ENCODE measurements at places on chromosomes 4 and X.

GRCh38 chrX:141760761-141761160, 62.2 kb upstream of the SPANXD start:
- no peak for DNase-seq

- DNase-seq = no peak
Observed at GRCh38 chr4:84753321-84753972, 170.5 kb downstream of the CDS1 start.

DNA sequence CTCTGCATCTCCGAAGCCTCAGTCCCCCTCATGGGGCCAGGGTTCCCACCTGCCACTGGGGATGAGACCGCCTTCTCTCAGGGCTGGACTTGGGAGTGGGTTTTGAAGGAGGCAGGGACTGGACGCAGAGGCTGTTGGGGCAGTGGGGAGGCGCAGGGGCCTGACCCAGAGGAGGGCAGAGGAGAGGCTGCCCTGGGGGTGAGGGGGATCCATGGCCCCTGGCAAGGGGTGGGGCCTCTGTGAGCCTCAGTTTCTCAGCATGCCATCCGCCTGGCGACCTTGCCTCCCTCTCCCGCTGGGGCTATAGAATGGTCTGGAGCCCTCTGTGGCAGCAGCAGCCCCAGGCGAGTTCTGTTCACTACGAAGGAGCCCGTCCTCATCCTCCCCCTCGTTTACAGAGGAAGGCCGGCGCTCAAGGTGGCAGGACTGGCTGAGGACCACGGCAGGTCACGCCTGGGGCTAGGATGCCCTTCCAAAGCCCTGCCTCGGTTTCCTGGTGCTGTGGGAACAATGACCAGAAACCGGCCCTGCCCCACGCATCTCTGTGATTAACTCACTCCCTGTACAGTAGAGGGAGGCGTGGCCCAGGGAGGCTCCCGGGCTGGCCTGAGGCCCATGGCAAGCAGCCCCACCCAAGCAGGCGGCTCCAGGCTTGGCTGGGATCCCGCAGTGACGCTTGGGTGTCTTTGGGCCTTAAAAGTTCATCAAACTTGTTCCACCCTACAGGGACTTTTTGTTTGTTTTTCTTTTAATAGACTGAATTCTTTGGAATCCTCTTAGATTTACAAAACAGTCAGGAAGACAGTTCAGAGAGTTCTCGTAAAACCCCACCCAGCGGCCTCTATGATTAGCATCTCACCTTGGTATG, 16.0 kb upstream of the SH3TC1 start:
- DNase-seq = no peak

DNA sequence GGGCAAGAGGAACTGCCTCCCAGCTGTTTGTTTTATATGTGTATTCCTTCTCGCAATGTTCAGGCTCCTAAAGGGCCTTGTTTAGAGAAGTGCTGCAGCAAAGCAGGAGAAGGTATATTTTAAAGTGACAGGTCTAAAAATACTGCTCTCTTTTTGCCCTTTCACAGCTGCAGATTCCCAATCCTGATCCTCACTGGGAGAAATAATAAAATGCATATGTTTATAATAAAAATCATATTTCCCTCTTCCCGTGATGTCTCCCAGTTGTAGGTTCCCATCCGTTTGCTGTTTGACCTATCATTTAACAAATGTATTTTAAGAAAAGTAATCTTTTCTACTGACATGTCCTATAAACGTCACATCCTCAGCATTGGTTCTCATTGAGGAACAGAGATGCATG, 62.7 kb upstream of the GPC4 start:
- DNase-seq = no peak

GRCh38 chrX:53093177-53093655, 726 bp upstream of the KANTR start:
- peak; percentile 64 for DNase-seq

- DNase-seq = no peak
Observed at GRCh38 chr4:152087335-152087734, 326.5 kb upstream of the GATB start.

DNA sequence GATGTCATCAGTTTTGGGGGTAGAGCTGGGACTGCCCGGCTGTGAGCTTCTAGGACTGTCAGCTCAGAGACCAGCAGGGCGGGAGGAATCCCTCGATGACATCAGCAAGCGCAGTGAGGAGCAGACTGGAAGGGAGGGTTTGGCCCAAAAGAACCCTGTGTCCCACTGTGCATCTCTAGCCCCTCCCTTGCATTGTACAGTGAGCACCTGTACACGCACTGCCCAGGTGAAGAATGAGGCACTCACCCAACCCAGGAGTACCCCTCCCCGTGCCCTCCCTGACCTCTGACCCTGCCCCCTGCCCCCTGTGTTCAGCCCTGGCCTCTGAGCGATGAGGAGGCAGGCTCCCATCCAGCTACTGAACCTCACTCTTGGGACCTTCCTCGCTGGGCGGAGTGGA, 92.9 kb downstream of the HMX1 start:
- DNase-seq = no peak

GRCh38 chrX:46627711-46628419, 54.3 kb downstream of the CHST7 start:
- DNase-seq = no peak

- DNase-seq = no peak
Observed at GRCh38 chrX:1535241-1536041, 1.5 kb downstream of the P2RY8 start.

GRCh38 chr4:104930298-104930697, 216.4 kb upstream of the TET2 start:
- no peak for DNase-seq

DNA sequence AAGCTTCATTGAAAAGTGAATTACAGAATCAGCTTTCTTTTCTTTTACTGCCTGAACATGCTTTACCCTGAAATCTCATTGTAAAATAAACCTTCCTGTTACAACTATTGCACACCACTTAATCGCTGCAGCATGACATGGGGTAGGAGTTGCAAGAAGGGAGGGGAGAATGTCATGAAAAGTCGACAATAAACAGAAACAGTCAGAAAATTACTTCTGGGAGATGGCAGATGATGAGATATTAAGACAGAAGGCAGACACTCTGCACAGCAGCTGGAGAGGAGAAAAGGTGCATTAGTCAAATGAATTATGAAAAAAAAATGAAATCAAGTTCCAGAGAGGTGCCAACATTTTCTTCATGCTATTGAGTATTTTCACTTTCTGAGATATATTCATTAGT, 287.7 kb downstream of the PCDH7 start:
- DNase-seq = no peak

DNA sequence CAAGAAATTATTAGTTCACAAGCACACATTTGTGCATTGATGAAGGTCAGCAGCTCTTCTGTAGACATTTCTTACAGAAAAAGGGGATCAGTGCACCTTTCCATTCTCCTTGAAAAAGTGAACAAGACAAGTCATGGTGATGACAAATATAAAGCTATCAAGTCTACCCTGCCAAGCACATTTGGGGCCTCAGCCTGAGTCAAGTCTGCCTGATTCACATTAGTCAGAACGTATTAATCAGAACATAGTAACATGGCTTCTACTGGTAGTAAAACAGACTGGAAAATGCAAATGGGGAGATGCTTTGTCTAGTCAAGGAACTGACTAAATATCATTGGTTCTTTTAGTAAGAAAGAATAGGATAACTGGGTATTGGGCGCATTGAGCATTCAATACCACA, 2305.1 kb downstream of the PCDH7 start:
- DNase-seq = no peak

- DNase-seq = no peak
Observed at GRCh38 chr4:151842430-151843079, 81.7 kb upstream of the GATB start.

DNA sequence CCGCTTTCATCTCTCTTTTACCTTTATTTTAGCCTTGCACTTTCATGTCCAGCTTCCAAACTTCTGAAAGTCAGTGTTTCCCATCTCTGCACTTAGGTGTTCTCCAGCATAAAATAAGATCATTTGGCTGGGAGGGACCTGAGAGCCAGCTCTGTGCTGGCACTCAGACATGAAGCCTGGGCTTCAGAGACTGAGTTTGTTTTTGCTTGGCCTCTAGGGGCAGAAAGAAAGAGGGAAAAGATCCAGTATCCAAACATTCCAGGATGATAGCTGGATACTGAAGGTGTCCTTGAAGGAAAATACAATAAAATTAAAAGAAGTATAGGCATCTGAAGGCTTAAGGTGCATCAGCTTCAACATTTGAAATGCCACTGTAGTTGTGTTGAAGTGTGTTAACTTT, 202.4 kb upstream of the ZIC3 start:
- DNase-seq = no peak

DNA sequence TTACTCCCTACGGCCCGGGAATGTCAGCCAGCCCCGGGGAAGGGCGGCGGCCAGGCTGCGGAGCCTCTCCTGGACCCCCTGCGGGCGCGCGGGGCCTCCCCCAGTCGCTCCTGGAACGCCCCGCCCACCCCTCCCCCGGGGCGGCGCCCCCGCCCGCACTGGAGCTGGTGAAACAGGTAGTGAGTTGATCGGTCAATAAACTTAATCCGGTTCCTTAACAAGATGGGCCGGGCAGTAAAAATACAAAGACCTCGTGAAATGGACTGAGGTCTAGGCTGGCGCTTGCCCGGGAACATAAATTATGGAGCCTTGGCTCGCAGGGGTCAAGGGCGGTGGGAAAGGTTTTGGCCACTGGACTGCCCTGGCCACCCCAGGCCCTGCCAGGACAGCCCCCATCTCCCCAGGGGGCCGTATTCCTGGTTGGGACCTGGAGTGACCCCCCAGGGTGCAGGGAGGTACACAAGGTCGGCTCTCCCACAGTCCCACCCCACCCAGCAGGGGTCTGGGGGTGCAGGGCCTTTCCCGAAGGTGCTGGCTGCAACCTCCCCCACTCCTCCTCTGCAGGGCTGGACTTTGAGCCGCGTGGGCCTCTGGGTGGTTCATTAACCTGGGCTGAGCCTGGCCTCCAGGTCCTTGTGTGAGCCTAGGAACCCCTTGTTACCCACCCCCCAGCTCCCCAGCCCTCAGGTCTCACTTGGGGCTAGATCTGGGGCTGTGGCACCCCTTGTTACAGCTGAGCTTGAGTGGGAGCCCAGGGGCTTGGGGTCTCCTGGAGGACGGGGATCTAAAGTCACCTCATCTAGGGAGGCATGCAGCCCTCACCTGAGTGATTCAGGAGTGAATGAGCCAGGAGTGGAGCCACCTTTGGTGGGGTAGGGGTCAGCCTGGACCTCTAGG, 2.5 kb downstream of the FGFR3 start:
- DNase-seq = no peak

DNA sequence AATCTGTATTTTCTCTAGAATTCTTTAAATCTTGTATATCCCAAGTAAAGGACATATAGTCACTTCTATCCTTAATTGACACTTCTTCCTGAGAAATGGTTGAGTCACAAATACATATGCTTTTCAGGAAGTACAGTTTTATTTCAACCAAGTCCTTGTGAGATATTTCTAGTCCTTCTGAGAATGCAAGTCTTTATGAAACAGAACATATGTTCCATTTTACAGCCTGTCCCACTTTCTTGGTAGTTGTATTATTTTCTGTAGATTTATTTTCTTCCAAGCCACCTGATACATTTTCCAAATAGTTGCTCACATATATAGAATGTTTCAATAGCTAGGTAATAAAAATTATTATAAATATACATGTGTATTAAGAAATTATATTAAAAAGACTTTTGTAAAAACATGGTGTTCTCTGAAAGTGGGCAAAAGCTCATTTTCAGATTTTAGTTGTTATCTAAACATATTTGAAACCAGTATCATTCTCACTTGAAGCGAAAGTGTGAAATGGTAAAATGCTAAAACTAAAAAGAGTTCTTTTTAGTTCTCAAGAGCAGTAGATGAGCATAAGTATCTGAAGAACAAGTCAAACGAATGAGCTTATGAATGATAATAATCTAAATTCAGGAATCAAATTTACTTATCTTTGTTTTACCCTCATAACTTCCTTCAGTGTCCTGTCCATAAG, 468.0 kb downstream of the EPHA5 start:
- no peak for DNase-seq

All from neural crest cell (in vitro differentiated cells).